GM12891 (cell line): ENCODE measurements at places on chromosomes 7 and 10.

GRCh38 chr7:151168787-151169162, 1.3 kb upstream of the GBX1 start:
- no peak for DNase-seq

GRCh38 chr10:58618158-58618676, 105.5 kb downstream of the BICC1 start:
- DNase-seq, result no peak

DNA sequence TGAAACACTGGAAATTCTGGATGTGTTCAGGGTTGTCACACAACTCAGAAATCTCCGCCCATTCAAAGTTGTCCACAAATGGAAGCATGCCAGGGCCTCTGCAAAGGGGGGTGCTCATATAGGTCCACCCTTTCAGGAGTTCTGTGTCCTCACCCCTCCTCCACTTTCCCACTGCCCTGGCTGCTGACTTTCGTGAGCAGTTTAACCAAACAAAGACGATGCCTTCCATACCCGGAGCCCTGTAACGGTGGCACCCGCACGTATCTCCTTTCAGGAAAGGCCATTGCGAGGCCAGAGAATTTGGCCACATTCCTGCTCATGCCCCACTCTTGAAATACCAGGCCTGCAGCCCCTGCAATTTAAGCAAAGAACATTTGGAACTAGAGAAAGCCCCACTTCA, 1.4 kb downstream of the CPXM2 start:
- no peak for DNase-seq

GRCh38 chr10:63464402-63465292, 1.1 kb downstream of the JMJD1C start:
- DNase-seq, result no peak

DNA sequence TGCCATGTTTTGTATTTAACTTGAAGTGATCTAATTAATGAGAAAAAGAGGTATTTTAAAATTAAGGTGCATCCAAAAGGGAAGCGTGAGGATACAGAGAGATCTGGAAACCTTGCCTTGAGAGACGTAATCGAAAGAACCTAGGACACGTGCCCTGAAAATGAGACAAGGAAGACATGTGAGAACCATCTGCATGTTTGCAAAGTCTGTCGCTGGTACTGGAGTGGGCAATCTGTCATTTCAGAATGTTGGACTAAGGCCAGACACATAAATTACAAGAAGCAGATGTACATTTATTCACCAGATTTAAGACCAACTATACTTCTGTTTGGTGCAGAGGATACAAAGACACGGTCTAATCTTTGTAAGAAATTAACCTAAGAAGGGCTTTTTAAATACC, 9.2 kb downstream of the AGR2 start:
- DNase-seq, result no peak

GRCh38 chr10:3850999-3851937, 66.3 kb upstream of the KLF6 start:
- no peak for DNase-seq
